ENCODE measurements at places on chromosomes 2 and 18.

GRCh38 chr18:41906528-41907146, 48.4 kb upstream of the PIK3C3 start:
- DNase-seq: no peak

DNA sequence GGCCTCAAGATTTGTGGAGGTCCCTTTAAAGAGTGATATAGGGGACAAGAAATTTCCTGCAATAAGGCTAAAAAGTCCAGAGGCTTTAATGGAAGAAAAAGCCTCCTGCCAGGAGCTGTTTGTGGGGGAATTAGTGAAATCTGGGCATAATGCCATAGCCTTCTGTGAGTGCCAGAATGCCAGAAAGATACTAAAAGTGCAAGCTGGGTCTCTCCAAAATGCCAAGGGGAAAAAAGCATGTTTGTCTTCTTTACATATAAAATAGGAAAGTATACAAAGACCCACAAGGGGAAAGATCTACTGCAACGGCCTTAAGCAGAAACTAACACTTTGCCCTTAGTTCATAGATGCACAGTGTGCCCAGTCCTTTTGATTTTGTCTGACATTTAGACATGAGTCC, 647.7 kb upstream of the ZNF804A start:
- DNase-seq: no peak

DNA sequence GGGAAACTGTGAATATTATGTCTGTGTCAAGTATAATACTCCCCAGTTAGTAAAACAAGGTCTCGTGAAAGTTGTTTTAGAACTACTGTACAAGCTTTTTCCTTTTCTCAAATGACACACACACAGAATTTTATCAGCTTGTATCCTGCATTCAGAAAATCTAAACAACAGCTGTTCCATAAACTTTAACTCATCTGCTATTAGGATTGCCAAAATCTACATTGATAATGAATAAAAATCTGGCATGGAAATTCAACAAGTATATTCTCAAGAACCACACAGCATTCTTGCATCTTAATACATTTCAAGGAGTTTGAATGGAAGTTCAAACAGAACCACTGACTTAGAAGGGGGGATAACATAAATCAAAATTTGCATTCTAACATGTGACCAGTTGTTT, 151.2 kb downstream of the SLC39A10 start:
- no peak for DNase-seq

GRCh38 chr2:53353135-53354114, 414.2 kb upstream of the CHAC2 start:
- no peak for DNase-seq

DNA sequence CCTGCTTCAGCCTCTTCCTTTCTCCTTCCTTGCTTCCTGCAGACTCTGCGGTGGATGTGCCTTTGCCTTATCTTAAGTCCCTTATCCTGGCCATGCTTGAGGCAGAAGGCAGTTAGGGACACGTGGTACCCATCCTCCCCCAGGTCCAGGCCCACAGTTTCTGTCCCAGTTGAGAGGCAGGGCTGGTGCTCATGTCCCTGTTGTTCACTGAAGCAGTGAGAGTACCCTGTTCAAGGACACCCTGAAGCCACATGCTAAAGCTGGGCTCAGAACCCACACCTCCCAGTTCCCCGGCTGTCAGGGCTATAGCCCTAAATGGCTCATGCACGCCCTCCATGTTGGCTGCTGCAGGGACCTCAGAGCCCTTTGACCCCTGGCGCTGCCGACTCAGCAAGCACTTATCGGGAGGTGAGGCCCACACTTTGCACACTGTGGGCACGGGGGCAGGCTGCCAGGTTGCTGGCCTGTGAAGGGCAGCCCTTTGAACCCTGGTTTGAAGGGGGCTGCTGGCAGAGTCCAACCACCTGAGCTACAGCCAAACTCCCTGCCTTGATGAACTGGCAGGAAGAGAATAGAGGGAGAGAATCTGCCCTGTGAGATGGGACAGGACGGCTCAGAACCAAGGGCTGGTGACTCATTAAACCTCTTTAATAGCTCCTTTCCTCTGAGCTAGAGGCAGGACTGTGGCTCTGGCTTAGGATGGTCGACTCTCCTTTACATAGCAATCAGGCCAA, 6.3 kb downstream of the KHK start:
- no peak for DNase-seq

Data from heart right ventricle (tissue), 16 donors.